Panc1 (cell line): ENCODE measurements at places on chromosomes 16 and 17. TPM values are rescaled to one million over a fixed set of nuclear protein-coding genes. Genes with fewer than 3 reads are reported as not detected.

GRCh38 chr17:4908301-4908700 is 5.4 kb upstream of the CHRNE start:
- DNase-seq = no peak
- no peaks in the 10 kb centered on the region for H3K27me3 ChIP-seq

- peak overlapping the region; percentile 48 for H3K27ac ChIP-seq
- no peak for DNase-seq
- H3K4me3 ChIP-seq = no peak overlapping the region
- peaks cover 3% of the 10 kb centered on the region; the same call in 1 of the 2 replicates for H3K36me3 ChIP-seq
- H3K4me1 ChIP-seq = peaks cover 33% of the 10 kb centered on the region
Measured at GRCh38 chr16:69469807-69470561, 45.6 kb downstream of the CYB5B start.

- no peak for DNase-seq
- no peaks in the 10 kb centered on the region for H3K4me1 ChIP-seq
- no peaks in the 10 kb centered on the region for H3K27me3 ChIP-seq
Measured at GRCh38 chr17:69961501-69962145, 113.4 kb upstream of the KCNJ16 start.

DNA sequence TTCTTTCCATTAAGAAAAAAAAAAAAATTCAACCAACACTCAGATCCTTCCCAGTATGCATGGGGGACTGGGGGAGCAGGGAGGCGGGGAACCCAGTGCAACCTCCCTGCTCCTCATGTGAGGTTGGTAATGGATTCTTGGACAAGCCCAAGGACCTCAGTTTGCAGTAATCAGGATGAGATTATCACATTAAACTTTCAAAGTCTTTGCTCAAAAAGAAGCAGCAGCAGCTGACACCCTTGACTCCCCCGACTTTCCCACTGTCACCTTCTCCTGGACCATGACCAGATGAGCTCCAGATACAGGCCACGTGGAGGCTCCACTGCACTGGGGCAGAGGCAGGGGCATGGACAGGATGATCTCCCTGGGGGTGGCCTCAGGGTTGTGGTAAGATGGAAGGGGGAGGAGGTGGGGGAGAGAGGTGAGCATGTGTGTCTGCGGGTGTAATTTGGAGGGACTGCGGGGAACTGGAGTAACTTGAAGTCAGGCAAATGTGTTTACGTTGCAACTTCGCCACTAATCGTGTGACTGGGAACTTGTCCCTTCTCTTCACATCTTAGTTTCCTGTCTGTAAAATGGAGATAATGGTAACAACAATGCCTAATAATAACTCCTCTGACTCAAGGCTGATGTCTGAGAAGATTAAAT is 19.8 kb downstream of the ZNF385C start:
- no peak for DNase-seq
- H3K36me3 ChIP-seq = no peaks in the 10 kb centered on the region
- no peak overlapping the region for H3K27ac ChIP-seq
- H3K27me3 ChIP-seq = no peaks in the 10 kb centered on the region

GRCh38 chr17:65598746-65599145 is 37.3 kb upstream of the AXIN2 start:
- no peaks in the 10 kb centered on the region for H3K27me3 ChIP-seq
- H3K36me3 ChIP-seq = no peaks in the 10 kb centered on the region
- no peak for DNase-seq
- H3K4me3 ChIP-seq = no peak overlapping the region

GRCh38 chr16:3115003-3115402 is 2.6 kb downstream of the ZNF205 start:
- H3K4me3 ChIP-seq = no peak overlapping the region
- H3K36me3 ChIP-seq = peaks cover 3% of the 10 kb centered on the region; the same call in 1 of the 2 replicates

DNA sequence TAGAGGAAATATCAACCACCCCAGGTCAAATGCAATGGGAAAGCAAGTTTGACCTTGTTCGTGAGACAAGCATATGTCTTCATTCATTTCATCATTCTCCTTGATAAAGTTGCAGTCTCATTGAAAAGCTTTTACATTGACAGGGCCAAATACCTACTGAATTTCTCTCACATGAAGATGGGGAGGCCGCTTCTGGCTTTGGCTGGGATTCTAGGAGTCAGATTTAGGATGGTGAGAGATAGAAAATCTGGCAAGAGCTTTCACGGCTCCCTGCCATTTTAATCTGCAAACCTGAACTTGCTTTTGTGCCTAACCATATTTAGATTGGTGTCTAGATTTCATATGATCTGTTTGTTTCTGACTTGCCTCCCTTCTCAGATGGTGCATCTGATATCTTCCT is 88.0 kb downstream of the TMEM100 start:
- no peak overlapping the region for H3K27ac ChIP-seq
- DNase-seq = no peak
- H3K36me3 ChIP-seq = no peaks in the 10 kb centered on the region

- no peaks in the 10 kb centered on the region for H3K27me3 ChIP-seq
- H3K27ac ChIP-seq = peak overlapping the region; percentile 54; the same call in 1 of the 2 replicates
- DNase-seq = no peak
- H3K4me1 ChIP-seq = peaks cover 20% of the 10 kb centered on the region
Measured at GRCh38 chr16:56643080-56643778, 4.8 kb downstream of the MT1A start.

DNA sequence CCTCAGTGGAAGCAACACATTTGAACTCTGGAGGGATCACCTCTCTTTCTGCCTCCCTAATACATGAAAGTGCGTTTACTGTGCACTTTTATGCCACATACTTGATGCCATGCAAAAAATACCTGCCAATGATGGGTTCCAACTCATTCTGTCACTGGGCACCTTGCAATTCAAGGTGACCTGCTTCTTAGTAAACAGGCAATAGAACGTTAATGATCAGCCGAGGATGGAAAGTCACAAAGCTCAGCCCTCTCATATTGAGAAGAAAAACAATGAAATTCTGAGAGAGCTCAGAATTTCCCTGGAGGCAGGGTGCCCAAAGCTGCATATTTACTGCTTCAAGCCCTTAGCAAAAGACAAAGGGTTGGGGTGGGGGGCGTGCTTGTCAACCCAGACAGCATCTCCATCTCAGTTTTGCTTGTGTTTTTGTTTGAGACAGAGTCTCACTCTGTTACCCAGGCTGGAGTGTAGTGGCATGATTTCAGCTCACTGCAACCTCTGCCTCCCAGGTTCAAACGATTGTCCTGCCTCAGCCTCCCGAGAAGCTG is 23.2 kb downstream of the LITAF start:
- H3K27me3 ChIP-seq = no peaks in the 10 kb centered on the region
- peaks cover 3% of the 10 kb centered on the region for H3K4me1 ChIP-seq
- H3K27ac ChIP-seq = no peak overlapping the region

GRCh38 chr17:75457047-75457654 is 716 bp downstream of the TMEM94 start:
- H3K36me3 ChIP-seq = peaks cover 3% of the 10 kb centered on the region; the same call in 1 of the 2 replicates
- peak overlapping the region; percentile 96 for H3K27ac ChIP-seq
- peaks cover 27% of the 10 kb centered on the region for H3K4me1 ChIP-seq
- peak overlapping the region; percentile 81 for H3K4me3 ChIP-seq
- DNase-seq = no peak

The ARL5C gene
- not detected for total RNA-seq

The RND2 gene
- total RNA-seq = 0.59 TPM

The DLG4 gene
- total RNA-seq = 32.4 TPM

The MYLK3 gene
- total RNA-seq = 0.31 TPM

The SLFN13 gene
- 56.5 TPM for total RNA-seq

The SPNS3 gene
- 0.10 TPM for total RNA-seq

The RMI2 gene
- total RNA-seq = 11.1 TPM

The C16orf89 gene
- not detected for total RNA-seq
